Dermis microvascular lymphatic vessel endothelial cell (primary cell): ENCODE measurements at places on chromosomes 16 and 17. TPM values are rescaled to one million over a fixed set of nuclear protein-coding genes. Genes with fewer than 3 reads are reported as not detected.

MTMR4 gene
- total RNA-seq: 30.7 and 35.0 TPM in 2 replicates

EVI2B gene
- 0.13 TPM in 2 replicates for total RNA-seq

DRC3 gene
- 1.5 and 2.8 TPM in 2 replicates for total RNA-seq

NUDT7 gene
- 5.4 and 6.8 TPM in 2 replicates for total RNA-seq

PRR29 gene
- total RNA-seq: 0.51 and 0.76 TPM in 2 replicates

ABCC6 gene
- 0.13 and 0.63 TPM in 2 replicates for total RNA-seq

TMEM100 gene
- 3.1 and 5.6 TPM in 2 replicates for total RNA-seq

ASPHD1 gene
- 0.25 and 0.26 TPM in 2 replicates for total RNA-seq

CD300LF gene
- total RNA-seq: not detected in 2 replicates

TMC7 gene
- total RNA-seq: 2.2 and 3.7 TPM in 2 replicates

HSF4 gene
- total RNA-seq: 0.77 and 1.1 TPM in 2 replicates

SCN4A gene
- total RNA-seq: 0.13 TPM in 1 of 2 replicates, not detected in the other

SEPTIN1 gene
- total RNA-seq: under 0.01 and 0.38 TPM in 2 replicates

RBBP6 gene
- 9.5 and 16.8 TPM in 2 replicates for total RNA-seq

DNA sequence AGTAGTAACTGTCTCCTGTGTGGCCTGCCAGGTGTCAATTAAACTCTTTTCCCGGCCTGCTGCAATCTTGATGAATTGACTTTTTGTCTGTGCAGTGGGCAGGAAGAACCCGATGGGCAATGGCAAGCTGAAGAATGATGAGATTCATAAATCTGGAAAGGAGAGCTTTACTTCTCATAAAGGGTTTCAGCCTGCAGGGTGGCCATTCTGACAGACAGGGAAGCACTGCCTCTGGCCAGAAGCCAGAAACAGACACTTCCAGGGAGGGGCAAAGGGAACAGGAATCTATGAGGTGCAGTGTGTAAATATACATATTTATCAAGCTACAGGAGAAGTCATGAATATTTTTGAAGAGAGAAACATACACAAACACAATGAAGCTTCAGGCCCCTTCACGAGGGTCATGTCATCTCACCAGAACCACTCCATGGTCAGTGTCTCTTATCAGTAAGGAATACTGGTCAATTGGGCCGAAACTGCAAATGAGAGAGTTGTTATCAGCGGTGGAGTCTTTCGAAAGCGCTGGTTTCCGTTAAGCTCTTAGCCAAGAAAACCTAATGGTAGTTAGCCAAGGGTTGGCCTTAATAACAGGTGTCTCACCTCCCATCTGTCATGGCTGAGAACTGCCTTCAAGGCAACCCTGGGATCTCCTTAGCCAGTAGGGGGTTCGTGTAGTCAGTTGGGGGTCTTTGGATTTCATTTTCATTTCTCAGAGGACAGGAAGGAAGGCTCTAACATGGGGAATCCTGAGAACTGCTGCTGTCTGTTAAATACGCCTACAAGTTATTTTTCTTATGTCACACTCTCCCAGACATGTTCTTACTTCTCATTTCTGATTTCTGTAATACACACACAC is 1.2 kb upstream of the NARF start:
- DNase-seq: no peak

DNA sequence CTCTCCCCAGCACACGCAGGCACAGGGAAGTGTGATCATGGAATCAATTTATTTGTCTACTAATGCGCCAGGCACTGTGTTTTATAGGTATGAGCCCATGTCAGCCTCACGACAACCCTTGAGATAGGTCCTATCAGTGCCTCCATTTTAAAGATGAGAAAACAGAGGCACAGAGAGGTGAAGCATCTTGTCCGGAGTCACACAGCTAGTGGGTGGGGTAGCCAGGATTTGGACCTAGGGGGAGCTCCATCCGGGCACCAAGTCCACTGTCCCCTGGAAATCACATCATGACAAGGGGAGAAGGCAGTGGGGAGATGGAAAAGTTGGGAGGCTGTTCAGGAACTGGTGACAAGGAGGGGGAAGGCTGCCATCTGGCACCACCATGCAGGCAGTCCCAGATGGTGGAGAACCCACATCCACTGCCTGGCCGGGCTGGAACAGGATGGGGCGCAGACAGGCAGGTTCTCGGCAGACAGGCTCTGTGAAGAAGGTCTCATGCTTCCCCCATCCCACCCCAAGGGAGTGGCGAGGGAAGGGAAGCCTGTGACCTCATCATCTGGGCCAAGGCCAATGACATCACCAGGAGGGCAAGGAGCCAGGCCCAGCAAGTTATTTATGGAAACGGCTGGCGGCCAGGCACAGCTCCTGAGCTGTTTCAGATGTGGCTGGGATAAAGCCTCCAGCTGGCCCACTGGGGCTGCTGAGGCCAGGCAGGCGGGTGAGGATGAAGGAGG is 126.0 kb upstream of the SDK2 start:
- peak; percentile 6 for DNase-seq

DNA sequence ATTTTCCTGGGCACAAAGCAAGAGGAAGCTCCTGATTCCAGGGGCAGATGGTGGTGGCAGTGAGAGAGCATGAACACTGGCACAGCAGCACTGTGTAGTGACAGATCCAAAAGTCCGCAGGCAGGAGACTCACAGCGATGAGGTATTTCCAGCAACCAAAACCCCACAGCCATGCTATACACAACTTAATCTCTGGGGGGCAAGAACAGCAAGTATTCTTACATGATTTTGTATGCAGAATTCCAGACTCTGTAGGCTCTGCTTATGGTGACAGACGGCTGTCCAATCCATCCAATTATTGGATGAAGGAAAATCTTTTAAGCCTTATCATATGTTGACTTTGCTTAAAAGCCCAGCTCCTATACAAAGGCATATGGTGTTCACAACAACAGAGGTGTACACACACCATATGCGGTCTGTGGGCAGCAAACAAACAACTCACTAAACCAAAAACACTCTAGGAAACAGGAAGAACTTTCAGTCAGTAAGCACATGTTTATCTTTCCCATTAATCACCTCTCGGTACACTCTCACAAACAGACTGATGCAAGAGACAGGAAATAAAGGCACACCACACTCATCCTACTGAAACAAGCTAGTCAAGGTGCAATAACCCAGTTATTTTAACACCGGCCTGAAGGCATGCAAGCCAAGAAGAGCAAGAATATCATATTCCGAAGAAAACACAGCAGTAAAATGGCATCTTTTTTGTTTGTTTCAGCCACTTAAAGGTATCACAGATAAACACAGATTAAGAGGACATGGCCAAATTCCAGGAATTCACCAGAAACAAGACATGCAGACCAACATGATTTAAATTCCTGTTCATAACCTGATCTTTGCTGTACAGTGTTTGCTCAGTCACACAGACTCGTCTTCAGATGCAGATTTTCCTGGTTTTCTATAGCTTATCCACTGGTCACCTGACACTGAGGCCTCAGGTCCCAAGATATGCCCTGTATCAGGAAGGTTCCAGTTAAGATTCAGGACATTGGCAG is 47.8 kb downstream of the ERN1 start:
- peak; percentile 93 for DNase-seq

DNA sequence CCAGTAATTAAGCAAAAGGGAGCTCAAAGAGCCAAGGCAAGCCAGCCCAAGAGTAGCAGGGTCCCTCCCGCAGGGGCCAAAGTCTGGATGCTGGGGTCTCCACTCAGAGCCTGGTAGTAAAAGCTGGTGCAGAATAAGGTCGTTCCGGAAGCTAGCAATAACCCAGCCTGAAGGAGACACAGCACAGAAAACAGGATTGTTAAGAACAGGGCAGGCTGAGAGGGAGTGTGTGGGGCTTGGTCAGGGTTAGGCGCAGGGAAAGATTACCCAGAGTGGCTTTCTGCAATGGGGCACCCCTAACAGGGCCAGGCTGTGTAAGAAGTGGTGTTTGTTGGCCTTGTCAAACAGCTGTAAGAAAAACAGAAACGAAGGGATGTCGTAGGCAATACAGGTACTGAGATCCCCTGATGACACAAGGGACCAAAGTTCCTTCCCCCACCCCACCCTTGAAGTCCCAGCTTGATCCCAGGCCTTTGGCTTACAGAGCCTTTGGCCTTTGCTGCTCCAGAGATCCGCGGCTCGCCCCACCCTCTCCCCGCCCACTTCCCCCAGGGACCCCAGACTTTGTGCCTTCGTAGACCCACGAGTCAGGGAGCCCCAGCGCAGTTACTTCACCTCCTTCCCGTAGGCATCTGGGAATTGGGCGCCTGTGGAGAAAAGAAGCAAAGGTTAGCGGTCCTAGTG is 712 bp downstream of the TMEM256 start:
- DNase-seq: no peak

DNA sequence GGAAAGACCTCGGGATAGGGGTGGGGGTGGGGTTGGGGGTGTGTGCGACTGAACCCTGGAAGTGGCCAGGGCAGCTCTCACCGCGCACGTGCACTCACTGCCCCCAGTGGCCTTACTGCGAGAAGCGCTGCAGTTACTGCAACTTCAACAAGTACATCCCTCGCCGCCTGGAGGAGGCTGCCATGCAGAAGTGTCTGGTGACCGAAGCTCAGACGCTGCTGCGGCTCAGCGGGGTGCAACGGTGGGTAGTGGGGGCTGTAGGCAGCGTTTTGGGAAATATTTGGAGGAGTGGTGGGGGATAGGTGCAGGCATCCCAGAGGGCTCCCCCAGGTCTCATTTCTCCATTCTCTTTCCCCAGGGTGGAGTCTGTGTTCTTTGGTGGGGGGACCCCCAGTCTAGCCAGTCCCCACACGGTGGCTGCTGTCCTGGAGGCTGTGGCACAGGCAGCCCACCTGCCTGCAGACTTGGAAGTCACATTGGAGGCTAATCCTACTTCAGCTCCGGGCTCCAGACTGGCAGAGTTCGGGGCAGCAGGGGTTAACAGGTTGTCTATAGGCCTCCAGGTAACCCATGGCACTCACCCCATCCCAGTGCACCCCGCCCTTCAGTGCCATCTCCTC is 972 bp downstream of the RSAD1 start:
- DNase-seq: peak; percentile 83

DNA sequence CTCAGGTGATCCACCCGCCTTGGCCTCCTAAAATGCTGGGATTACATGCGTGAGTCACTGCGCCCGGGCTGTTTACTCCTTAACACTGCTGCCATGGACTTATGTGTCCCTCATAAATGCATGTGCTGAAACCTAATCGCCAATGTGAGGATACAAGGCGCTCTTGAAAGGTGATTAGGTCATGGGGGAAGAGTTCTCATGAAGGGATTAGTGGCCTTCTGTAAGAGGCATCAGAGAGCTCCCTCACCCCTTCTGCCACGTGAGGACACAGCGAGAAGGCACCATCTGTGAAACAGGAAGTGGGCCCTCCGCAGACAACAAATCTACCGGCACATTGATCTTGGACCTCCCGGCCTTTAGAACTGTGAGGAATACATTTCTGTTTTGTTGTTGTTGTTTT is 19.1 kb downstream of the ITPRIPL2 start:
- DNase-seq: no peak

GRCh38 chr17:55699181-55699860 is 23.3 kb downstream of the TMEM100 start:
- peak; percentile 72 for DNase-seq

GRCh38 chr16:89917773-89918452 is 749 bp upstream of the MC1R start:
- no peak for DNase-seq

DNA sequence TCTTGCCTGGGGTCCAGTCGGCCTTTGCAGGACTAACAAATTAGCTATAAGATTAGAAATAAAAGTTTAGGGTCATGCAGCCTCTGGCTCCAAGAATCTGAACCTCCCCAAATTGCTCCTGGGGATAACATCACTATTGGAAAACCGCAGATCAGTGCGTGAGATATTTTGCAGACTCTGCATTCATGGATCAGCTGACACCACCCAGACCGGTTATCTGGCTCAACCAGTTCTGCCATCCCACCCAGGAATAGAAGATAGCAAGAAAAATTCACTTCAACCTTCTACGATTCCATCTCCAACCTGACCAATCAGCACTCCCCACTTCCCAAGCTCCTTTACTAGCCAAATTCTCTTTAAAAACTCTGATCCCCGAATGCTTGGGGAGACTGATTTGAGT is 4.3 kb upstream of the PGS1 start:
- DNase-seq: no peak

DNA sequence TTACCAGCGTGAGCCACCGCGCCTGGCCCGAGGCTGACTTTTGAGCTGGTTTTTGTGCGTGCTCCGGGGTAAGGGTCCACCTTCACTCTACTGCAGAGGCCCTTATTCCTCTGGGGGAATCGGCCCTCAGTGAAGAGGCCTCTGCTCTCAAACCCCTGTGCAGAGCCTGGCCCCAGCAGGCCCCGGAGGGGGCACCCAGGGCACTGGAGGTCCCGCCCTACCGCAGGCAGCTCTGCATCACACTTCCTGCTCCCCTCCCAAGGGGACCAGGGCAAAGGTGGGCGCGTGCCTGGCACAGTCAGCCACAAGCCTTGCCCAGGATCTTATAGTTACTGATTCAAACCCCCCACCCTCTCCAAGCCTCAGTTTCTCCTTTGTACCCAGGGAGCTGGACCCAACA is 3.6 kb upstream of the UBE2I start:
- DNase-seq: no peak

- DNase-seq: peak; percentile 13
These were observed 37.4 kb downstream of the ARHGAP23 start for GRCh38 chr17:38465391-38466345.

- no peak for DNase-seq
These were observed 690.5 kb upstream of the SOX9 start for GRCh38 chr17:71430281-71430680.

DNA sequence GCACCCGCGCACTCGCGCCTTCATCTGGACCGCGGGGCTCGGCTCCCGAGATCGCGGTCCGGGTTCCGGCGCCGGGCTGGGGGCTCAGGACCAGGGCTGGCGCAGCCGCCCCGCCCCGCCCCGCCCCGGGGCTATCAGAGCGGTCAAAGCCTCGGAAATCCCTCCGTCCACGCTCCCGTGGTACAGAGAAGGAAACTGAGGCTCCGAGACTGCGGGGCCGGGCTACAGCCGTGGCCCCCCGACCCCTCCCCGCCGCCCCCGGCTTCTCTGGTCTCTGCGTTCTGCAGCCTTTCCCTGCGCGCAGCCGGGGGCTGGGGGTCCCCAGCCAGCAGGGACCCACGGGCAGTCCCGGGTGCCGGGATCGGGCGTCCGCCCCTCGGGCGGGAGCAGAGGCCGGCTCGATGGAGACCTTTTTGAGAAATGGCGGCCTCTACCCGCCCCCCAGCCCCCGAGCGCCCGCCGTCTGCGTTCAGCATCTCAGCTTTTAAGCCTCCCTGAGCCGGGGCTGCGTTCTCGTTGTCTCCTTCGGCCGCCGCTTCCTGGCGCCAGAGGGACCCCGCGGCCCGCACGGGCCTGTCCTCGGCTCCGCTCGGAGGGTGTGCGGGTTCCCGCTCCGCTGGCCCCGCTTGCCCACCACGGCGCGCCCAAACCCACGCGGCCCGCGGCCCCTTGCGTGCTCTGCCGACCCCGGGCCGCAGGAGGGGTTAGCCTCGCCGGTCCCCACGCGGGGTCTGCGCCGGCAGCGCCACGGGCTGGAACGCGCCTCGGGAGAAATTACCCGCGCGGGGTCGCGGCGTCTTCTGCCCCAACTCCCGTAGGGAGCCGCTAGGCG is 1.5 kb upstream of the NPTX1 start:
- DNase-seq: peak; percentile 50

- no peak for DNase-seq
These were observed 424.6 kb upstream of the C16orf82 start for GRCh38 chr16:26642047-26642664.

GRCh38 chr16:23164736-23165135 is 15.5 kb upstream of the USP31 start:
- no peak for DNase-seq

- no peak for DNase-seq
These were observed 48.3 kb downstream of the ZFHX3 start for GRCh38 chr16:72999541-73000019.

- DNase-seq: no peak
These were observed 91.2 kb downstream of the TMEM132E start for GRCh38 chr17:34670618-34671017.

GRCh38 chr17:28950752-28951427 is 428 bp downstream of the PHF12 start:
- no peak for DNase-seq
